ENCODE measurements at places on chromosomes 3 and 15.

- no peak for DNase-seq
These were observed 118.7 kb downstream of the LRIG1 start for GRCh38 chr3:66382142-66382541.

GRCh38 chr3:159783780-159784742, 204.6 kb upstream of the IL12A start:
- DNase-seq = no peak

- no peak for DNase-seq
These were observed 114.4 kb downstream of the FOXP1 start for GRCh38 chr3:71469138-71469435.

DNA sequence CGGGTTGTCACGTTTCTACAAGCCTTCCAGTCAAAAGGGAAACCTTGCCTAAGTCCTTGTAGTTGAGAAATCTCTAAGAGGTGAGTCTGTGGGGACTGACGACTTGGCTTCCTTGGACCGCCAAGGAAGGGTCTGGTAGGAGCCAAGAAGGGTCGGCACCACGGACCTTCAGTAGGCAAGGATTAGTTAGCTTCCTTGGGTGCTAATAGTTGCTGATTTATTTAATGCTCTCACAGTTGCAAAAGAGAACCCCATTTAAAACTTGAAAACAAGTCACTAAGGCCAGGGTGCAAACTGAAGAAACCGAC, 361 bp upstream of the LCMT2 start:
- no peak for DNase-seq

GRCh38 chr15:40263024-40263754, 19.7 kb downstream of the ANKRD63 start:
- no peak for DNase-seq
